Activated CD4-positive, alpha-beta T cell treated with anti-CD3 and anti-CD28 coated beads for 4 hours (primary cell): ENCODE measurements at places on chromosomes 13 and 19.

DNA sequence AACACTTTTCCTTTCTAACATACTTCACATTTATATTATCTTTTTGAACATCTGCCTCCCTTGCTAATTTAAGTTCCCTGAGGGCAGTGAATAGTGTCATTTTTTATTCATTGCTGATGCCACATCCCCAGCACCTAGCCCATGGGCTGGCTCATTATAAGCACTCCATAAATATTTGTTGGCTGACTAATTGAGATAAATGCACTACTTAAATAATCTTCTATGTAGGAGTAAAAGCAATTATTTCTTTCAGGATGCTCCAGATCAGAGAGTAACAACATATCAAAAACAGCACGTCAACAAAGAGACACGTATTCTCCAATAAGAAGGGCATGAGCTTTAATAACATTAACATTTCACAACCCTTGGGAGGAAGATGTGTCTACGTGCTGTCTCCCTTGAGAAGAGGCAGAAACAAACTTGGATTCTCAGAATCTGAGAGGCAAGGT lies 228.2 kb downstream of the LHFPL6 start:
- no peak for DNase-seq

DNA sequence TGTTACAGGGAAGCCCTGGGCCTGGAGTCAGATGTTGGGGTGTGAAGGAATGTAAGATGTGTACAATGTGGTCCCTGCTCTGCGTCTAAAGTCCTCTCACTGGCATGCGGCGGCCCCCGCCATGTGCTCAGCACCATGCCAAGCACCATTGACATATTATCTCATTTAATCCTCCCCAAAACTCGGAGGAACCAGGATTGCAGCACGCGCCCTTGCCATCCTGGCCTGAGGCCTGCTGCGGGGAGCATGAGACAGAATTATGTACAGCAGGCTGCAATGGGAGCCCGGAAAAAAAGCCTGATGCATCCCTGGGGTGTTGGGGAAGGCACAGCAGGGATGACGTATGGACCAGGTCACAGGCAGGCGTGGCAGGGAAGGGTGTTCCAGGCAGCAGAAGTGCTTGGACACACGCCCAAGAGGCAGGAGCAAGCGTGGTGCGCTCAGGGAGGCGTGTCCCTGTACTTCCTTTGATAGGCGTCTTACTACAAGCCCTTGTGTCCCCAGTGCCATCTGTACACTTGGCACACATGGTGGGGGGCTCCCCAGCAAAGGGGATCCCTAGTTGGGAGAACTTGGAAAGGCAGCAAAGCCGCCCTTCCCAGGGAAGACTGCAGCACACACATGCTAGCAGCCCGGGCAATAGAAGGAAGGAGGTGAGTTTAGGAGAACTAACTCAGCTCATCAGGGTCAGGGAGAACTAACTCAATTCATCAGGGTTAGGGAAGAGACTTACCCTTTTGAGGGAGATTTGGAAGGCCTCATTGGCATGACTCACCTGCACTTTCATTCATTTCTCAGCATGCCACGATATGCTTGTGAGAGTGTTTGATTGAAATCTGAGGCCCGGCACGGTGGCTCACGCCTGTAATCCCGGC lies 3.4 kb downstream of the EVI5L start:
- no peak for DNase-seq

DNA sequence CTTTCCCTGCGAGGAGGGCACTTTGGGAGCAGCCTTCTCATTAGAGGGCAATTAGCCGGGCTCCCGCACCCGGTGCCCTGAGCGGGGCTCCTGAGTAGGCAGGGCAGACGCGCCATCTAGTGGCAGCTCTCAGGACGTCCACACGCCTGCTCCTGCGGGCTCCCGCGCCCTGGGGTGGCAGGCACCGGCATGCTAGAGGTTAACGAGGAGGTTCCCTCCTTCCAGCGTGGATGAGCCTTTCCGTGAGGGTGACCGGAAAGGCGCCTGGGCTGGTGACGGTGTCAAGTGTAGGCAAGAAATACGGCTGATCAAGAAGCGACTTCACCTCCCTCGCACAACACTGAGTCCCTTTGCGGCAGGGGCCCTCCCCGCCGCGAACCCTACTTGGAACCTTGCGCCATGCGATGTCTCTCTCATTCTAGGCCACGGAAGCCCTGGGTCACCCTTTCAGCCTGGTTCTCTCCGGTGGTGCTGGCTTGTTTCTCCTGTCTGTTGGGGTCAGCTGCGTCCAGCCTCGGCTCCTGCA lies 67.7 kb downstream of the ALOX5AP start:
- DNase-seq = peak; percentile 80

DNA sequence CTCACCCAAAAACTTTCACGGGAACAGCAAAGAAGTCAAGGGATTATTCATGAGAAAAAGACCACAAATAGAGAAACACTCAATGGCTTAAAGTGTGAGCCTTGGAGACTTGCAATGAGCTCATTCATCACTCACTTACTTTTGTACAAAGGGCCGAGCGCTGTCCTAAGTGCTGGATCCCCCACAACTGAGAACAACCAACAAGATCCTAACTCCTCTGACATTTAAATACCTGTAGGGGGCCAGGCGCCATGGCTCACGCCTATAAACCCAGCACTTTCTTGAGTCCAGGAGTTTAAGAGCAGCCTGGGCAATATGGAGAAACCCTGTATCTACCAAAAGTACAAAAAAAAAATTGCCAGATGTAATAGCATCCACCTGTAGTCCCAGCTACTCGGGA lies 29.4 kb upstream of the ZNF507 start:
- no peak for DNase-seq
